ENCODE measurements at places on chromosomes 5 and 9.

DNA sequence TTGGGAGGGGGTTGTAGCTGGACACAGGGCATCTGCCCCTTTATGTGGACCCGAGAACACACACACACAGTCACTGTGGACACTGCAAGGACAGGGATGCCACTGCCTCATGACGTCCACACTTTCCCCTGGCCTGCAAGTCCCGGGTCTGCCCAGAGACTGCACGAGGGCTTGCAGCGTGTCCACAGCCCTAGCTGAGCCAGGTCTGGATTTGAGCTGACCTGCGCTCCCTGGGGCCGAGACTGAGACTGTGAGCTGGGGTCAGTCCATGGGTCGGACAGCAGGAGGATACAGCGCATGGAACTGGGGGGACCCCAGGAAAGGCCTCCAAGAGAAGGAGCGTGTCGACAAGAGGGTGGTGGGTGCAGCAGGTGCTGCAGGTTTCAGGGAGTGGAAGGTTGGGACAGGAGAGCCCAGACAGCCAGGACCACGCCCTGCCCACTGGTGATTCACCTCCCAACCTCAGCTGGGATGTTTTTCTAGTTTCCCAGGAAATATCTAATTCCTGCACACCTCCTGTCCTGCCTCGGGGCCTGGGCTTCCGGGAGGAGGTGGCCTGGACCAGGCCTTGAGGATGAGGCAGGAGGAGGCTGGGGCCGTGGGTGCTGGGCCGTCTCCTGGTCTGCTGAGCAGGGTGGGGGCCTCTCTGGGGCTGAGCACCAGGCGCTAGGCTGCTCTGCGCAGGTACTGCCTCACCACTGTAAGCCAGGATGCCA, 806 bp upstream of the RNF224 start:
- no peak for DNase-seq

DNA sequence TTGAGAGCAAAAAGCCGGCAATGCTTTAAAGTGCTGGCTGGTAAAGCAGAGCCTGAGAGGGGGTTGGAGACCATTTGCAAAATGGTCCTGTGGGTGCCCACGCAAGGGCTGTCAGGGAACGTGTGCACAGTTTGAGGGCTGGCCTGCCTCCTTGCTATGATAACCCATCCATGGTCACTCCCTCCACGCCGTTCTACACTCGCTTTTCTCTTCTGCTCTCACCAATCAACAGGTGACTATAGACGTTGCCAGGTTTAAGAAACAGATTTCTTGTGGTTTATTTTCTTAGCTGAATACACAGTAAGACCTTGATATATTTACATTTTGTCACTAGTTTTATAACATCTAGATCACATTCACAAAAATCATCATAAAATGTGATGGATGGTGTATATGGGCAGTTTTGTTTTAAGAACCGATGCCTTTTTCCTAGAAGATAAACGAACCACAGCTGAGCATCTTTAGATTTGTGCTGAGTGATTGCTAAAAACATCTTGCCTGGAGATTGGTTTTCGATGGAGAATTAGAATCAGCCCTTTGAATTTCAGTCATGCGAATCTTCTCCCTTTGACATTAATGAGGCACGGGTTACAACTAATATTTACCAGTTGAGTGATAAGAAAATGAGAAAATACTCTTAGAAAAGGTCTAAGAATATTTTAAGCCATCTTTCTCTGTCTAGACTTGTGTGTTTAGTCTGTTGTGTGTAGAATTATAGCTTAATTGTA, 13.9 kb downstream of the MAP1B start:
- no peak for DNase-seq

- peak; percentile 50 for DNase-seq
Measured at GRCh38 chr9:38018958-38019602, 49.9 kb downstream of the SHB start.

- no peak for DNase-seq
Measured at GRCh38 chr5:167573370-167574127, 717.9 kb upstream of the WWC1 start.

GRCh38 chr5:120533581-120533980, 69.5 kb downstream of the PRR16 start:
- no peak for DNase-seq

GRCh38 chr5:153629027-153629895, 138.8 kb downstream of the GRIA1 start:
- peak; percentile 17 for DNase-seq

DNA sequence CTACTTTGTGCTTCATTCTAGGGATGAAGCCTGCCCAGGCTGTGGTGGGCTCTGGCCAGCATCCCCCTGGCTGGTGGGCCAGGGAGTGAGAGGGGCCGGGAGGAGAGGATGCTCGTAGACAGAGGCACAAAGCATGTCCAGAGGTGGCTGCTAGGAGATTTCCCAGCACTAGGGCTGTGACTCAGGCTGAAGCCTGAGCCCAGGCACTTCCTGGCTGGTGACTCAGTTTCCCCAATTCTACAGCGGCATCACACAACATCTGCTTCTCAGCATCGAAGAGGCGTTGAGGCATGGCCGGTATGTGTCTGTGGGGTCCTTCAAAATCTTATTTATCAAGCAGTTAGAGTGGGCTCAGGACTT, 55.6 kb downstream of the DUSP1 start:
- DNase-seq = no peak

GRCh38 chr5:143025376-143025775, 255.2 kb downstream of the ARHGAP26 start:
- no peak for DNase-seq

GRCh38 chr9:72779614-72780013, 173.2 kb downstream of the ALDH1A1 start:
- DNase-seq = no peak

DNA sequence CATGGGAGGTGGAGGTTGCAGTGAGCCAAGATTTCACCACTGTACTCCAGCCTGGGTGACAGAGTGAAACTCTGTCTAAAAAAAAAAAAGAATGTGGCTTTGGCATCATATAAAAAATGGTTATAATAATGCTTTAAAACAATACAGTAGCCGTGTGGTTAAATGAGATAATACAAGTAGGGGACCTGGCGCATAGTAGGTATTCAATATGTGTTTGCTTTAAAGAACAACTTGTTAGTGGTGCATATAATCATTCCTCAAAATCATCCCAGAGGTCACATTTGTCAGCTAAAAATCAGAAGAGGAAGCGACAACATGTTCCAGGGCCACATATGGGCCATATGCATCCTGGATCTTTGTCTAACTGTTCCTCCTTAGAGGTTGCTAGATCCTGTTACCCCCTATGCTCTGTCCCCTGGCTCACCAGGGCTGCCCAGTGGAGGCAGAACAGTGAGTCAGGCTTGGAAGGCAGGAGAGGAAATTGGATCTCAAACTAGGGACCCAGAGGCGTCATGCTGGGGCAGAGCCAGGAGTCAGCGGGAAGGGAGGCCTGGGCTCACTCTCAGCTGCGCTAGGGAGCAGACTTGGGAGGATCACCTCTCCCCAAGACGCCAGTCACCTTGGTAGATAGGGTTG, 27.7 kb downstream of the LHX6 start:
- no peak for DNase-seq

GRCh38 chr5:6660688-6661087, 27.4 kb downstream of the SRD5A1 start:
- DNase-seq = no peak

- peak; percentile 73 for DNase-seq
Measured at GRCh38 chr5:1779782-1780613, 19.6 kb downstream of the MRPL36 start.

- no peak for DNase-seq
Measured at GRCh38 chr5:168121138-168121494, 170.3 kb upstream of the WWC1 start.

DNA sequence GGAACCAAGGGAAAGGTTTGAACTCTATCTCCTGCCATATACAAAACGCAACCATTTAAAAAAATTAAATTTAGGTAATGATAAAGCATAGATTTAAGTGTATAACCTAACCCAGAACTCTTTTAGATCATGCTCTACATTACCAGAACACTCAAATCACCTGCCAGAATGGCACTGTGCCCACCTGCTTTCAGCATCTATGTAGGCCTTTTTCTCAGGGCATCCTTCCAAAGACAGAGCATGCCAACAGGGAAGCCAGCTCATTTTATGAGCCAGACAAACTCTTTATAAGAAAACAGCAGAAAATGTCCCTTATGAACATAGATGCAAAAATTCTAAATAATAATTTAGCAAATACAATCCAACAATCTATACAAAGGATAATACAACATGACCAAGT, 47.9 kb upstream of the SMAD5 start:
- DNase-seq = no peak

- no peak for DNase-seq
Measured at GRCh38 chr9:114737118-114737517, 55.1 kb upstream of the TEX48 start.

- DNase-seq = no peak
Measured at GRCh38 chr9:80954521-80954920, 734.8 kb downstream of the TLE1 start.

DNA sequence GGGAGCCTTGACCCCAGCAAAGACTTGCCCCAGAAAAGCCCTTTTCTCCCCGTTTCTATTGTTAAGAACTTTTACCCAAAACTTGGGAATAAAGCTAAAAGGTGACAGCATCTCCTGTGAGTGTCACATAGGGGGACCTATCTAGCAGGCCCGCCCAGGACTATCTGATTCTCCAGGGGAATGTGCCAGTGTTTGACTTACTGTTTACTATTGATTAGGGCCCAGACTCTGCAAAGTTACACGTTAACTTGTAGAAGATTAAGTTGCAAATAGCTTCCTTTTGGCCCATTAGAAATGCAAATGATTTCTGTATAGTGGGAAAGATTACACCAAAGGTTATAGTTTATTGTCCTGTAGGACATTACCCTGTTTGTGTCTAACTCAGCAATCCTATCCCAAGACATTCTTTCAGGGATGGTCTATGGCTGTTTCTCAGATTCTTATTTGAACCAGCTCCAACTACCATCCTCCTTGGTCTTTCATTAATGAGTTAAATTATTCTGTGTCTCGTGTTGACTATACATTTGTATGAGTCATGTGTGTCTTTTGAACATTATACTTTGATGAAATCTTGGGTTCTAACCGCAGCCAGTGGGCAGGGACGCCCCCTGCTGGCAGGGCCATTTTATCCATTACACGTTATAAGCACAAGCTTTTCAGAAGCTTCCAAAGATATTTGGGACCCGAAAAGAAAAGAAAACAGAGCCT, 60.7 kb downstream of the HRH2 start:
- DNase-seq = no peak

GRCh38 chr9:90926936-90927335, 125.3 kb downstream of the SYK start:
- DNase-seq = no peak

DNA sequence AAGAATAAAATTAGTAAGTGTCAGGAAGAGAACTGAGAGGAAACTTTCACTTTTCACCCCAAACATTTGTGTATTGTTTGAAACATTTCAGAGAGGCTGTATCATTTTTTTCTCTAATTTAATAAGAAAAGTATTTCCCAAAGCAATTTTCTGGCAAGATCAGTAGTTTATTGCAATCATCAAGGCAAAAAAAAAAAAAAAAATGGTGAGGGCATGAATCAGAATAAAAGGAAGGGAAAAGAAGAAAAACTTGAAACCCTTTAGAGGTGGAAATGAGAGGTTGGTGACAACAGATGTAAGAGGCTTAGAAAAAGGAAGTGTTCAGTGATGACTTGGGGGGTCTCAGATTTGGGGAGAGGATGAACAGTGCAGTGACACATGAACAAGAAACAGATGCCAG, 13.3 kb downstream of the SHC3 start:
- no peak for DNase-seq

GRCh38 chr5:114361724-114362196, at the start of gene KCNN2:
Gene KCNN2 (plus strand): TSS chr5:114362070. CDS start chr5:114362140, 70 bp downstream.
- DNase-seq = peak; percentile 90

DNA sequence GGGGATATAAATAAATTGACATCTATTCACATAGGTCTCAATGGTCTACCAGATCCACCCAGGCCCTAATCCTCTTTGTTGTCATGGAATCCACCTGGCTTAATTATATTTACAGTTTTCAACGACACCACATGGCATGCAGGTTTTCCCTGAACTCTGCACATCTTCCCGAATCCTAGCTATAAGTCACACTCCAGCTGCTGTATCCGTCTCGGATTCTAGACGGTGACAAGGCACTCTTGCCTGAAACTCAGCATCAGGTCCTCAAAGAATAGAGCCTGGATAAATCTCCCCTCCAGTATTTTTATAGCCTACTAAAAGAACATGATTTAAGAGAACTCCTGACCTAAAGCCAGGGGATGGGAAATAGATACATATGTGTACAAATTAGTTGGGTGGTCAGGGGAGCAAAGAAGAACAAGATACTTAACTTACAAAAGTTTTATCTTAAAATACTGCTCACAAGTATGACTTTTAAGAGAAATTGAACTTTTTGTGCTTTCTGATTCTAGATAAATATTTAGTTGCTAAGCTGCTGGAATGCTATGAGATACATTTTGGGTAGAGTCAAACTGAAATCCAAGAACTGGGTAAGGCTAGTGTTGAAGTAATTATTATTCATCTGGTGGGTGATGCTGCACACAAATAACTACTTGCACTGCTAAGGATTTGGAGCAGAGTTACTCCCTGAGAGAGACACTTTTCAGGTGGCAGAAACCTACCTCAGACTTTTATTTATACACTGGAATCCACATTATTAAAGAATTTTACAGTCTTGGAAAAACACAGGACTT, 187.3 kb downstream of the EFNA5 start:
- DNase-seq = no peak

GRCh38 chr5:32753051-32753450, 41.9 kb downstream of the NPR3 start:
- DNase-seq = no peak

DNA sequence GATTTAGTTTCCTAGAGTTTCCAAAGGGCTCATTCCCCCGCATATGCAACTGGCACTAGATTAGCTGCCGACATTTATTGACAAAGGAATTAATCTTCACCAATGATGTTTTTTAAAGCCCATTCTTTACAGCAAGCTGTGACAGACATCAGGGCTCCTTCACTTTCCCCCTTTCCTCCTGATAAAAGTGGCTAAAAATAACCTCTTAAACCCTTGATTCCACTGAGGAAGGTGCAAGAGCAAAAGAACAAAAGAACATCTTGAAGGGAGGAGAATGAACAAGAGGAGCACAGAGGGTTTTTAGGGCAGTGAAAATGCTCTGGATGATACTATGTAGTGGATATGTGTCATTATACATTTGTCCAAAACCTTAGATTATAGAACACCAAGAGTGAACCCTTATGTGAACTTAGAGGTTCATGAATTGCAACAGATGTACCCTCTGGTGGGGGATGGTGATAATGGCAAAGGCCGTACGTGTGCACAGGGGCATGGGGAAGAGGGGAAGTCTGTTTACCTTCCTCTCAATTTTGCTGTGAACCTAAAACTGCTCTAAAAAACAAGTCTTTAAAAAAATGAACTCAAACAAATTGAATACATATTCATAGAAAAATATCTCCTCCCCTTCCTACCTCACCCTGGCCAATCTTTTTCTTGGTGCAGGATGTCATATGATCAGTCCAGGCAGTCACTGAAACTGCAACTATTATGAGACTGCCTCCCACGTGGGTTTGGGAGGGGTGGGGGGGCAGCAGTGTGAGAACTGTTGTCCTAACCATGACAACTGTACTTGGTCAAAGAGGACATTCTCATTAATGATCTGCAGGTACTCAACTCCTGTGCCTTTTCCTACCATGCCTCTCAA, 83.0 kb downstream of the MARCHF3 start:
- no peak for DNase-seq

Measured in posterior cingulate gyrus (tissue), 11 donors.